ENCODE measurements at places on chromosomes 4 and X. TPM values are rescaled to one million over a fixed set of nuclear protein-coding genes. Genes with fewer than 3 reads are reported as not detected.

- no peak for DNase-seq
- no peak overlapping the region for H3K27ac ChIP-seq
- no peaks in the 10 kb centered on the region for H3K36me3 ChIP-seq
- H3K4me1 ChIP-seq = no peaks in the 10 kb centered on the region
- no peaks in the 10 kb centered on the region for H3K27me3 ChIP-seq
- H3K4me3 ChIP-seq = no peak overlapping the region
Measured at GRCh38 chrX:30800901-30801300, 88.2 kb downstream of the TAB3 start.

The GPR34 gene
- total RNA-seq = 0.24 TPM

DNA sequence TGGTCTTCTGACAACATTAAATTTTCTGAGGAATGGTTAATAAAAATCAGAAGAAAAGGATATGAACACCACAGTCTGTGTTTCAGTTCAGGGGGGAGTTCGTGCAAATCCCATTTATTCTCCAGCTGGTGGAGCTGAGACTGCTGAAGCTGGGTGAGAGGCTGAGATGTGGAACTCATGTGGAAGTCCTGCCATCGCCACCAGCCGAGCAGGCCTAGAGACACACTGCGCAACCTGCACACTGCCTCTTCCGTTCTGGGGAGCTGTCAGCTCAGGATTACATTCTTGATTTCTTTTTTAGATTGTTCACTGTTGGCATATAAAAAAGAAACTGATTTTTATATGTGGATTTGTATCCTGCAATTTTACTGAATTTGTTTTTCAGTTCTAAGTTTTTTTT, 66.6 kb upstream of the ELOVL6 start:
- H3K36me3 ChIP-seq = no peaks in the 10 kb centered on the region
- DNase-seq = no peak
- H3K4me1 ChIP-seq = no peaks in the 10 kb centered on the region

GRCh38 chr4:6929812-6930464, 20.3 kb downstream of the TBC1D14 start:
- no peak overlapping the region for H3K27ac ChIP-seq
- H3K36me3 ChIP-seq = peaks cover 33% of the 10 kb centered on the region
- no peak overlapping the region for H3K4me3 ChIP-seq
- no peaks in the 10 kb centered on the region for H3K27me3 ChIP-seq

- H3K36me3 ChIP-seq = no peaks in the 10 kb centered on the region
- H3K4me1 ChIP-seq = no peaks in the 10 kb centered on the region
Measured at GRCh38 chr4:91325495-91325894, 978.3 kb upstream of the GRID2 start.

Measured in activated B cell treated with CpG ODN at 0.5 μM for 24 hours (primary cell).